Nucleus accumbens (tissue), 56 donors: ENCODE measurements at places on chromosomes 16 and 17.

DNA sequence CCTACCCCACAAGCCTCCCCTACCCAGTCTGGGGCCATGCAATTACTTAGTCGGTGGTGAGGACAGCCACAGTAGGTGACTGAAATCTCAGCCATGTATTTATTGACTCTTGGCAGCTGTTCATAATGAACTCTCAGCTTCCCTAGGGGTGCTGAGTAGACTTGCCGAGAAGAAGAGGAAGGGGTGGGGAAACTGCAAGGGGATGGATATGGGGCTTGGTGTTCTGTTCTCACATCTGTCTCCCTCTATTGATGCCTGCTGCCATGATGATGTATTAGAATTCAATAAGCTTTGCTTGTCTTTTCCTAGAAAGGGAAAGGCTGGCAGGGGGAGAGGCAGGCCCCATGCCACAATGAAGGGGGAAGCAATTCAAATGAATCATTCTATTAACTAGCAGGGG lies 112.9 kb downstream of the GP2 start:
- DNase-seq: no peak

GRCh38 chr16:61146429-61146828 lies 889.8 kb downstream of the CDH8 start:
- no peak for DNase-seq

- no peak for DNase-seq
Measured at GRCh38 chr16:84608282-84608681, 9.6 kb downstream of the COTL1 start.

- DNase-seq: no peak
Measured at GRCh38 chr16:50696575-50697420, 3.4 kb downstream of the NOD2 start.

GRCh38 chr17:29331075-29331707 lies 37.2 kb upstream of the NUFIP2 start:
- DNase-seq: no peak

DNA sequence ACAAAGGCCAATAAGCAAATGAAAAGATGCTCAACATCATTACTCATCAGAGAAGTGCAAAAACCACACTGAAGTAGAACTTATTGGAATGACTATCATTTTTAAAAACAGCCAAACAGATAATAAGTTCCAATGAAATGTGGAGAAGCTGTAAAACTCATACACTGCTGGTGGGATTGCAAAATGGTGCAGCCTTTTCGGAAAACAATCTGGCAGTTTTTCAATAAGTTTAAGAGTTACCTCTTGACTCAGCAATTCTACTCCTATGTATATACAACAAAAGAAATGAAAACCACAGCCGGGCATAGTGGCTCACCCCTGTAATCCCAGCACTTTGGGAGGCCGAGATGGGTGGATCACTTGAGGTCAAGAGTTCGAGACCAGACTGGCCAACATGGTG lies 49.3 kb downstream of the AKAP10 start:
- DNase-seq: no peak

GRCh38 chr16:80265624-80266306 lies 275.0 kb upstream of the DYNLRB2 start:
- no peak for DNase-seq

DNA sequence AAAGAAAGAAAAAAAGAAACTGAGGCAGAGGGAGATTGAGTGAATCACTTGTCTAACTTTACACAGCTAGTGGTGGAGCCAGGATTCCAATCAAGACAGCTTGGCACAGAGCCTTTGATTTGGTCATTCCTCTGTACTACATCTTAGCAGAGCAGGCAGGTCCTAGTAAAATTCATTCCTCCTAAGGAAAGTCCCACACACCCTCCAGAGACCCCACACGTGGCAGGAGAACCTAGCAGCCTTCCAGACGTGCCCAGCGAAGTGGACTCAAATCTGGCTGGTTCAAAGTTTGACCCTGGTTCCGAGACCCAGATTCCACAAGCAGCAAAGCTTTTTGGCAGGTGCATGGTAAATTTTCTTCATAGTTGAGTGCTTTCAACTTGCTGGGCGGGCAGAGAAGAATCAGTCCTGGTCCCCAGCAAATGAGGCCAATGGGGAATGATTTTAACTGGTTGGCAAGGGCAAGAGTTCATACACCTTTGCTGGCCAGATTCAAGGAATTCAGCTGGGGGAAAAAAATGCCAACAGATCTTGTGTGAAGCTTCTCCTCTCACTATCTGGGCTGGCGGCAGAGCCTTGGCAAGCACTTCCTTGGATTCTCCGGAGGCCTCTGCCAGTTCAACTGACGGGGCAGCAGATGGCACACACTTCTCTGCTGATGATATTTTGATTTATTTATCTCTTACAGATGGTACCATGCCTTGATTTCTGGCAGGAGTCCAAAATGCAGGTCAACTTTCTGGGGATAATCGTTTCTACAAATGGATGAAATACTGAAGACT lies 82.4 kb downstream of the GSG1L start:
- DNase-seq: no peak

- DNase-seq: no peak
Measured at GRCh38 chr16:21708533-21709115, 44.9 kb downstream of the OTOA start.

GRCh38 chr16:645852-646678 lies 3.1 kb upstream of the WDR90 start:
- DNase-seq: no peak

GRCh38 chr17:17738901-17739300 lies 57.6 kb downstream of the RAI1 start:
- DNase-seq: peak; percentile 69

- DNase-seq: no peak
Measured at GRCh38 chr16:51500306-51500705, 349.2 kb upstream of the SALL1 start.

DNA sequence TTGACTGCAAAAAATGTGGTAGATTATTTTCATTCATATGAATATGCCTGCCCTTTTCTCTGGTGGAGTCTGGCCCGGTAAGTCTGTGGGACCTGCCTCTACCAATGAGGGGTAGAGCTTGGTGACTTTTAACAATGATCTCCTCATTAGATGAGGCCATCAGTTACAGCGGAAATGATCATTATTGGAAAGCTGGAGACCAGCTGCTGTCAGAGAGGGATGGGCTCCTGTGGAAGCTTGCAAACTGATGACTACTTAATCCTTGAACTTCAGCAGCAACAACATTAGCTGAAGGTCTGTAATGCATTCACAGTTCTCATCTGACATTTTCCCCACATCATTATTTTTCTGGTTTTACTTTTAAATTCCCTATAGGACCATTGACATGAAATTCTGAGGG lies 194.1 kb downstream of the CDH13 start:
- DNase-seq: no peak

GRCh38 chr16:83606486-83607030 lies 201.2 kb upstream of the HSBP1 start:
- no peak for DNase-seq

- DNase-seq: no peak
Measured at GRCh38 chr16:53636978-53637377, 66.7 kb downstream of the RPGRIP1L start.

GRCh38 chr16:85616607-85617321 lies 3.6 kb downstream of the GSE1 start:
- no peak for DNase-seq

- DNase-seq: no peak
Measured at GRCh38 chr17:41133880-41134735, 6.2 kb downstream of the KRTAP4-6 start.

DNA sequence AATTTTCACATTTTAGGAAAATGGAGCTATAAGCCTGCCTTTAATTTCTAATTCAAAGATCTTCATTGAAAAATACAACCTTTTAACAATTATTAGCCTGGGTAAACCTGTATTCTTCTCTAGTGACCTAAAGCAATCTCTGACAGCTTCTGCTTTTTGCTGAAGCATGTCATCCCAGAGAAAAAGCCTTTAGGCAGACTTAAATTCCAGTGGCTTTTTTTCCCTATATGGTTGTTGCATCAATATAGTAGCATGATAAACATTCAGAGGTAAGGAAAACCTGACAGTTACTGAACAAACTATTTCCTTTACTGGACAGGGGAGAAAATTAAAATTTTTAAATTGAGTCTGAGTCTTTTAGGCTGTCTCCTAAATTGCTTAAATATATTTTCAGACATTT lies 7.8 kb upstream of the EVI2A start:
- DNase-seq: no peak

GRCh38 chr16:85445064-85445778 lies 167.9 kb upstream of the GSE1 start:
- DNase-seq: no peak

DNA sequence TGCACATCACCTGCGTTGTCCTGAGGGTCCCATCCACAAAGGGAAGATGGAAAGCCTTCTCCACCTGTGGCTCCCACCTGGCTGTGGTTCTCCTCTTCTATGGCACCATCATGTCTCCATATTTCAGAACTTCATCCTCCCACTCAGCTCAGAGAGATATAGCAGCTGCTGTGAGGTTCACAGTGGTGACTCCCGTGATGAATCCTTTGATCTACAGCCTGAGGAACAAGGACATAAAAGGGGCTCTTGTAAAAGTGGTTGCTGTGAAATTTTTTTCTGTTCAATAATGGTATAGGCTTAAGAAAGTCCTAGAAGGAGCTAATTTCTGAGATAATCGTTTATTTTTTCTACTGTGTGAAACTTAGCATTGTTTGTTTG lies 18.7 kb downstream of the ZNF200 start:
- DNase-seq: no peak
